ENCODE measurements at places on chromosomes 7 and 10.
A peak's percentile ranks its signal among the peaks of the same experiment; 100 is the strongest.

GRCh38 chr7:106918991-106919390 lies 53.9 kb downstream of the PIK3CG start:
- no peak for DNase-seq

DNA sequence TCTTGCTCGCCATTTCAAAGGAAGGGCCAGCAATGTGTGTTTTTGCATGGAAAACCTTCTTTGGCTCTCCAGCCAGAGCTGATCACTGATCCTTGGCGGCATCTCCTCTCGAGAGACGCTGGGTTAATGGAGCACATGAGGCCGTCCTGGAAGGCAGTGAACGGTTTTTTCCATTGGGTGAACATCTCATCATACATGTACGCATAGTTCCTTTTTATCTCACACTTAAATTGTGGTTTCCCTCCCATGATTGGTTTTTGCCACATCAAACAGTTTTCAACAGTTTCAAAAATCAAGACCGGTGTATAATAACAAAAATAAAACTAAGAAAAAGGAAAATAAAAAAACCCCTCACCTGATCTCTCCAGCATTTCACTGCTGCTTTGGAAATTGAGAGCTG lies 276.4 kb downstream of the TCF7L2 start:
- peak; percentile 3 for DNase-seq

- peak; percentile 66 for DNase-seq
Measured at GRCh38 chr10:98047009-98047741, 16.8 kb upstream of the CRTAC1 start.

DNA sequence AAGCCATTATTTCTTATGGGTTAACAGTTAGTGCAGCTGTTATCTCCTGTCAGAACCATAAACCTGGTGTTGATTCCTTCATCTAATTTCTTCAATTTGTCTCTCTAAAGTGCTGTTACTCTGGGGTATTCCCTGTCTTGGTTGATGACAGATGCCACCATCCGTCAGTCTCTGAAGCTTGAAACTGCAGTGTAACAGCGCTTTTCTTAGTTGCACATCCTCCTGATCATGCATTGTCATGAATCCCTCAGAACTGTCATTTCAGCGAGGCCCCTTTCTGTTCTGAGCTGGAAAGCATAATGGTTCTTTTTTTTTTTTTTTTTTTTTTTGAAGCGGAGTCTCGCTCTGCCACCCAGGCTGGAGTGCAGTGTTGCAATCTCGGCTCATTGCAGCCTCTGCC lies 193.9 kb downstream of the SDK1 start:
- DNase-seq = no peak

GRCh38 chr7:30465811-30466180 lies 12.8 kb downstream of the NOD1 start:
- DNase-seq = no peak

DNA sequence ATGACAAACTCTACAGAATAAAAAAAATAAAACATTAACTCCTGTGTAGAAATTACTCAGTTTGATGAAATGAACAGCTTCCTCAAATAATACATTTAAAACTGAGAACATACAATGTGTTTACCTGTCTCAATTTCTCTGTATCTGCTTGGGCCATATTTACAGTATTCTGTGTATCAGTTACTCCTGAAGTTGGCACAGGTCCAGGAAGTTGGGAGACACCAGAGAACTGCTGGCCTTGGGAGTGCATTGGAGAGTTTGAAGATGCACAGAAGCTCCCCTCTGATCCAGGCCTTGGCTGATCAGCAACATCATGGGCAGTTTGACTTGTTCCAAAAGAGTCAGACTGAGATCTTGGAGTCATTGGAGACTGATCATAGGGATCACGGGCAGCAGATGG lies 155.1 kb downstream of the GALNT11 start:
- peak; percentile 4 for DNase-seq

GRCh38 chr7:41481353-41481752 lies 221.5 kb downstream of the INHBA start:
- no peak for DNase-seq

GRCh38 chr7:29309041-29309854 lies 114.7 kb downstream of the CHN2 start:
- DNase-seq = peak; percentile 57

- no peak for DNase-seq
Measured at GRCh38 chr10:125442856-125443540, 240.0 kb downstream of the TEX36 start.

DNA sequence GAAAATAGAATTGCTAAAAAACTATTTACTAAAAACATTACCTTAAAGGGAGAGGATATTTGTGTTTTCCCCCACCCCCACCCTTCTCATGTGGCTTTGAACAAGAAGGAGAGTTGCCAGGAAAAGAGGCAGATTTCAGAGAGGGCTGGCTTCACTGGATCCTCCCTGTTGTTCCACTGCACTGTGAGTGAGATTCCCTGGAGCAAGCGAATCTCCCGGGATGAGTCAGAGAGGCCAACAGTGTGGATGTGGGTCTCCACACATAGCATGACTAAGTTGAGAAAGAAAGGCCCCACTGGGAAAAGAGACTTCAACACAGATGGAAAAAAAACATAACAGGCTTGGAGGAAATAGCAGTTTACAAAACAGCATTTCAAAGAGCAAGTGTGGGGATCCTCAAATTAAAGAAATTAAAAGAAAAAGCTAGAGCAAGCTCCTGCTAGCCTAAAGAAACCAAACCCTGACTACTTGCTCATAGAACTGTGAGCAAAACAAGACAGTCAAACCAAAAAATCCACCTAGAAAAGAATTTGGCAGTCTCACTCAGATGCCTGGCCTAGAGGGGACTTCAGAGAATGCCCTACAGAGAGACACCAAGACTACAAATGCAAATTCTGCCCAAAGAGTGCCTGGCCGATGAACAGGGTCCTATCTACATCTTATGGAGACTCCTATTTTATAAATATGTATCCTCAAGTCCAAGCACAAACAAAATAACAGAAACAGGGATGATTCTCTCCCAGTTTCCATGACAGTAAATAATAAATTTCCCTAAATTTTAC lies 3.4 kb downstream of the CAV1 start:
- DNase-seq = no peak

- peak; percentile 86 for DNase-seq
Measured at GRCh38 chr10:105969884-105970377, 1194.6 kb downstream of the SORCS1 start.

- DNase-seq = peak; percentile 47
Measured at GRCh38 chr10:89115876-89116627, 91.1 kb downstream of the CH25H start.

Measured in OCI-M1 (cell line).